Muscle of arm (tissue), 14 donors: ENCODE measurements at places on chromosomes 2 and 18.
A peak's percentile ranks its signal among the peaks of the same experiment; 100 is the strongest.

GRCh38 chr2:181977661-181978350 is 7.8 kb upstream of the PPP1R1C start:
- no peak for DNase-seq

- DNase-seq: no peak
Measured at GRCh38 chr2:152330235-152330866, 4.6 kb upstream of the FMNL2 start.

- no peak for DNase-seq
Measured at GRCh38 chr18:59123588-59124369, 15.9 kb upstream of the SEC11C start.

DNA sequence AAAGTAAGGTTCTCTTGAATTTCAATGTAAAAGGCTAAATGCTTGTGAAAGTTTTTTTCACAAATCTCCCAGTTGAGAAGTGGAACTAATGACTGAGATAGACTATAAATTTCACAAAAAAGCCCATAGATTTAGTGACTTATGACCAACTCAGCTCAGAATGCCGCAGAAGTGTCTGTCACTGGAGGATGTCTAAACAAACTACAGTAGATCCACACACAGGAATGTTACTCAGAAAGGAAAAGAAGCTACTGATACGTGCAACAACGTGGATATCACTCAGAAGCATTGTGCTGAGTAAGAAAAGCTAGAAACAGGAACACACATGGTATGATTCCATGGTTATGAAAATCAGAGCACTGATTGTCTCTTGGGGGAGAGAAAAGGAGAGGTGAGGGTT is 151.9 kb downstream of the DOCK10 start:
- DNase-seq: no peak

GRCh38 chr18:22841840-22842239 is 91.3 kb upstream of the RBBP8 start:
- DNase-seq: no peak

DNA sequence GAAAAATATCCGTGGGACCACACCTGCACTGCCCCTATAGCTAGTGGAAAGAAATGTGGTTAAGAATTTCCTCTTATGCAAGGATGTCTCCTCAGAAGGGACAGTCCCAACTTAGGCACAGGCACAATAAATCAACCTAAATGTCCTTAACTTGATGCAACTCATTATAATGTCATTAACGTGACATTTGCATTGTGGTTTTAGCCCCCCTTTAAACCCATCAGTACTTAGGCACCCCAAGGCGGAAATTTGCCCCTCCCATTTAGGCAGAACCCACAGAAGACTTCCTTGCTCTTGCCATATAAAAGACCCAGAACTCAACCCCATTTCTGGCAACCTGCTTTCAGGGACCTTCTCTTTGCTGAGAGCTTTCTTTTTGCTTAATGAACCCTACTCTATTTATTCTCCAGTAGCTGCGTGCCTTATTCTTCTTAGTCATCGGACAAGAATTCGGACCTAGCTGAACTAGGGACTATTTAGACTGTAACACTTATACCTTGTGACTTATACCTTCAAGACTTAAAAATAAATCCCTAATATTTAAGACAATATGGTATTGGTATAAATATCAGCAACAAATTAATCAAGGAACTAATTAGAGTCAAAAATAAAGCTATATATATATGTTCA is 1281.6 kb upstream of the TMEFF2 start:
- no peak for DNase-seq

GRCh38 chr18:78154444-78154843 is 825.2 kb upstream of the SALL3 start:
- no peak for DNase-seq

DNA sequence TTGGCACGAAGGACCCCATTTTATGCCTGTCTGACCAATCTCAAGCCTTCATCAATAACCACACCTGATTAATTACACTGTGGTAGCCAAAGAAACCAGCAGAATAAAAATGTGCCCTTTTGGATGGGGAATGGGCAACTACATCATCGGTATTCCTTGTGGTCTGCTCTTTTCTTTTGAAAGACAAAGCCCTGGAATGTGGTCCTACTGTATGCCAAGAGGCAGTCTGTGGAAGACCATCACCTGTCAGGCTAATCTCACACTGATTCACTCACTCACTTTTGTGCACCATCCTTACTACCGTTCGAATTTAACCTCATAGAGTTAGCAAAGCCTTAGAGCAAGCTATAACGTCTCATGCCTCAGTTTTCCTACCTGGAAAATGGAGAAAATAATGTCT is 275.2 kb upstream of the LRRTM1 start:
- DNase-seq: no peak

DNA sequence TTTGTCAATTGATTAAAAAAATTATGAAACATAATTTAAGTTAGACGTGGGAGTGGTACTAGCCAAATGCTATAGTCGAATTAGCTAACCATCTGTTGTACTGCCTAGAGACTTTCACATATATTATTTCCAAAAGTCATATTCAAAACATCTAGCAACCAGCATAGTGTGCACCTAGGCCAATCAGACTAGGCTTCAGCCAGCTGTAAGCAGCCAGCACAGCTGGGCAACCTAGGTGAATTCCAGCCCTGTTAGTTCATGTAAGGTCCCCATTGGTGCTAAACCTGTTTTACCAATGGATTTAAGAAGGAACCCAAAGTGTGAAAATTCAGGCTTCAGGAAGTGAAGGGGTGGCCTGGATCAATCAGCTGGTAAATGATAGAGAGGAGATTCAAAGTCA is 144.3 kb downstream of the BCL2 start:
- no peak for DNase-seq

- DNase-seq: no peak
Measured at GRCh38 chr18:69580107-69580506, 179.4 kb downstream of the DOK6 start.

DNA sequence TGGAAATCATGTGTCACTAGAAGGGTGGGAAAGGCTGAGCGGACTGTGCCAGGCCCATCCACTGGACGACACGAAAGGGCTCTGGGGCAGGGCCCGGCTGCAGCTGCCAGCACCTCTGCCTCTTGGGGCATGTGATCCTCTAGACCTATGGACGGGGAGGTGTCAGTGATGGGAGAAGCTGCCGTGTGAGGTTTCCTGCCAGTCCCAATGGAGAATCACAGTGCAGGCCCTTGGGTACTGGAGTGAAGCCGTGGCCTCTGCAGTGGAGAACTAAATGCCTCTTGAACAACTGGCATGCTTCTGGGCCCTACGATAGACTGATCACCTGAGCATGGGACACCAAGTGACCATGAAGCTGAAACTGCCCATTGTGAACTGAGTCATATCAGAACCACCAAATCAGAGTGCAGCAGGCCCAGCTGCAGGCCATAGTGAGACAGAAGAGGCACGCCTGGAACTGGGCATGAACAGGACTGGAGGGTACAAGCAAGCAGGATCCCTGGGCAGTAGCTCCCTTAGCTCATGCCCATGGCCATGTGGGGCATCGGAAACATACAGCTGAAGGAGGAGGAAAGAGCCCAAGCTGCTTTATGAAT is 18.8 kb upstream of the RHOB start:
- DNase-seq: no peak

DNA sequence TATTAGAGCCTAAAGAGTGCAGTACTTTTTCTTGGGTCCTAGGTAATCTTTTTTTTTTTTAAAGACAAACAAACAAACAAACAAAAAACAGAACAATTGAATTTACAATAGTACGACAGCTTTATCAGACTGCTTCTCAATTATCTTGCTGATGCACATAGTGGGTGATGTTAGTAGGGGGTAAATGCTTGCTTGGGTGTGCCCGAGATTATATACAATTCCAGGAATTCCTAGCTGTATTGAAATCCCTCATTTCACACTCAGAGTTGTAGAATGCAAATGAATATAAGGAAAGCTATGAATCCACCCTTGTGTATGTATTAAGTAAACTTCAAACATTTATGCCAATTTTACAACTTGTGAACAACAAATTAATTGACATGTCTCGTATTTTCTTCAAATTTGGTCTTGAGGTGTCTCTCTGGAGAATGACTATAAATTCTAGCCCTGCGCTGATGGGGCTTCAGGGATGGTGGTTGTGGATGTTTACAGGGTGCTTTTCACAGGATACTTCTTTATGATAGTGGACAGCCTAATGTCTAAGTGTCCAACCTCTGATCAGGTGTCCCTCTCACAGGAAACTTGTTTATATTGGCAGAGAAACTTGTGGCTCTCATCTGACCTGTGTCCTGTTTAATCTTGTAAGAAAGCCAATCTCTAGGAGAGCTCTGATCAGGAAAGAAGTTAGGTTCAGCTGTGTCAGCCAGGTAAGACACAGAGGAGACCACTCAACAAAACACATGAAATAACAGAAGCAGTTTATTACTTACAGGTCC is 61.9 kb upstream of the SLC39A10 start:
- no peak for DNase-seq

GRCh38 chr18:22241921-22242361 is 72.6 kb downstream of the GATA6 start:
- DNase-seq: no peak

GRCh38 chr2:141923657-141924056 is 207.2 kb downstream of the LRP1B start:
- DNase-seq: no peak

DNA sequence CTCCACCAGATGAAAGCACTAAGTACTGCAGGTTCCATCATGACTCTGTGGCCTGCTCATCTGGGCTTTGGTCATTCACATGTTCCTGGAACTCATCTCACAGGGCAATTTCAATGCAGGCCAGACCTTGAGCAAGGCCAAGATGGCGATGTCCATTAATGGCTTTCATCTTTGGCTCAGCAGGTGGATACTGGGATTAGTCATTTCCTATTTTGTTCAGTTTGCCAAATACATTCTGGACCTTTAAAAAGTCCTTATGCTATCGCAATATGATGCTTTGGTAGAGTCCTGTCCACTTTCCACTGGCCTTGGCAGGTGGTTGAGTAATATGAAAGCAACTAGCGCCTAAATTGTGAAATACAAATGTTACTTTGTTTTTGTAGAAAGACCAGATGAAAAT is 170.1 kb upstream of the REV1 start:
- DNase-seq: no peak

- DNase-seq: no peak
Measured at GRCh38 chr2:120737340-120738101, 1.9 kb downstream of the GLI2 start.

GRCh38 chr2:161947406-161947805 is 126.6 kb downstream of the DPP4 start:
- DNase-seq: peak; percentile 46

DNA sequence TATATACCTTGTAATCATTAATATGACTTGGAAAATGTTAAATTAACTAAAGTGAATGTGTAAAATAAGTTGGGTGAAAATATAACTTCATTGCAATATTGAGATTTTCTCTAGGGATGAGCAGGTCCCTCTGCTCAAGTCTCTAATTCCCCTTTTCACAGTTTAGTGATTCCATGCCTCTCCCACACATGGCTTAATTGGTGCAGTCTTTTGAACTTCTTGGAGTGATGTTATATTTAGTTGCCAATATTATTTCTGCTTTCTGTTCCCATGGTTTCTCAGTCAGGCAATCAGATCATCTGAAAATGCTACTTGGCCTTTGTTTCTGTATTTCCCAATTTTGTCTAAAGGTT is 233.7 kb upstream of the SPOPL start:
- DNase-seq: no peak

GRCh38 chr18:44579028-44579702 is 101.5 kb upstream of the SETBP1 start:
- DNase-seq: no peak

GRCh38 chr2:106261871-106262321 is 67.8 kb upstream of the UXS1 start:
- no peak for DNase-seq

GRCh38 chr18:9803698-9804516 is 81.9 kb upstream of the TXNDC2 start:
- no peak for DNase-seq

- DNase-seq: no peak
Measured at GRCh38 chr2:96468904-96469303, 36.3 kb downstream of the NEURL3 start.

- DNase-seq: no peak
Measured at GRCh38 chr2:99473518-99474083, 16.2 kb downstream of the REV1 start.

DNA sequence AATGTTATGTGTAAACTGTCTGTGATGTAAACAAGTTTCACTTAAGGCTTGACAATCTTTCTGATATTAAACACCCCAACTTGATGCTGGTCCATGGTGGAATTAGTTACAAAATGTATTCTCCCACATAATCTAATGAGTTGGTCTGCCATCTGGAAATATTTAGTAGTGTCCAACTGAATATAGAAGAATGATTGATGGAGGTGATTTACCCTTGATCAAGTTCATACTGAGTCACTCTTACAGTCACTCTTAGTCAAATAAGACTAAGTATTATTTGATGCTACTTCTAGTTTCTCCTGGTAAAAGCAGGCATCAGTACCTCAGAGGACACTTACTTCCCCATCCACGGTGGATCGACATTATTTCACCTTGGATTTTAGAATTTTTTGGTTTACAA is 198.1 kb downstream of the SATB2 start:
- no peak for DNase-seq

- DNase-seq: no peak
Measured at GRCh38 chr2:196827356-196827755, 18.2 kb upstream of the C2orf66 start.

DNA sequence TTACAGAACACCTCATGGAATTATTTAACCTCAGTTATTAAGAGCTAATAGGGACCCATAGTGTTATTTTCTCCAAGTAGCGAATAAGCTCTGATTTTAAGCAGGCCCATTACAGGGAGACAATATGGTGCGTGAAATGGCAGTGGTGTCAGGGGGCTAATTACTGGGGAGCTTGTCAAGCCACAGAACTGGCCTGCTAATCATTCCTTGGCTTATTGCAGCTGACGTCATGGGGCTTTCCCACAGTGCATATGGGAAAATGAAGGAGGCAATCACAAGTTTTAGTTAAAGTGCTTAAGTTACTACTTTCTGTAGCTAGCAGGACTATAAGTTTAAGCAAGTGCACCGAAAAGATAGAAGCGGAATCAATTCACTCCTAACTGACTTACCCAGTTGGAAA is 262.5 kb downstream of the TGIF1 start:
- DNase-seq: no peak

- DNase-seq: no peak
Measured at GRCh38 chr2:207459990-207460757, 69.6 kb upstream of the CREB1 start.

- no peak for DNase-seq
Measured at GRCh38 chr18:11653521-11653920, 35.5 kb upstream of the GNAL start.

GRCh38 chr18:55406451-55406991 is 181.5 kb downstream of the TCF4 start:
- DNase-seq: no peak
